ENCODE measurements at places on chromosomes 6 and 20.

GRCh38 chr6:1925743-1926430, 316.2 kb downstream of the FOXC1 start:
- DNase-seq = no peak

DNA sequence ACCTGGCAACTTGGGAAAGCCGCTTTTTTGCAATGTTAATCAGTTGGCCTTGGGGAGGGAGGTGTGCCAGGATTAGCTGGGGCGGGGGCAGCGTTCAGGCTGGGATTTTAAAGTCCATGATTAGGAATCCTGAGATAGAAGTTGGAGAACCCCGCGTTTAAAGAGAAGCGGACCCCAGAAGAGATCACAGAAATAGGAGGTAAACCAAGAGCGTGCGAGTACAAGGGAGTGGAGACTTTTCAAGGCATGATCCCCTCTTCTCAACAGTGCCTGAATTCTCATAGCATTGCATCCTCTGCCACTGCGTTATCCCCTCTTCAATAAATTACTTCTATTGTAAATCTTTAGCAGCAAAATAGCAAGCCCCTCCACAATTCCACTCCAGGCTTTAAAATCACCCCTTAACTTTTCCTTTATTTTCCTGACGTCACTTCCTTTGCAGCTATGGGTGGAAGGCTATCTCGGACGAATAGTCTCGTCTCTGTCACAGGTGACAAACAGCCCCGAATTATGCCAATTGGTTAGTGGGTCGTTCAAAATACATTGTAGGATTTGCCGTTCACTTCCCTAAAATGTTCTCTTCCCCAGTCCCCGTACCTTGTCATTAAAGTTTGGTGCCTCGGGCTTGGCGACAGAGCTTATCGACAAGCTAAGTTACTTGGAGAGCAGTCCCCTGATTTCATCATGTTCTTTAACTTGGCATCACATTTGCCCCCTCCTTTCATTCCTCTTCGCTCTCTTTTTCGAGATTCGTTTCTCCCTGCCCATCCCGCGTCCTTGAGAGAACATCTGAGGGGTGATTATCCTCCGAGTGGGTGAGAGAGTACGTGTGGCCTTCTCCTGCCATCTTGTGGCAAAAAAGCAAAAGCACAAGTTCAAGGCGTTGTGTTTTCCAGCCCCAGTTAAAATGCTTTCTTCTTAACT, 17.1 kb downstream of the OR2B2 start:
- DNase-seq = peak; percentile 5

DNA sequence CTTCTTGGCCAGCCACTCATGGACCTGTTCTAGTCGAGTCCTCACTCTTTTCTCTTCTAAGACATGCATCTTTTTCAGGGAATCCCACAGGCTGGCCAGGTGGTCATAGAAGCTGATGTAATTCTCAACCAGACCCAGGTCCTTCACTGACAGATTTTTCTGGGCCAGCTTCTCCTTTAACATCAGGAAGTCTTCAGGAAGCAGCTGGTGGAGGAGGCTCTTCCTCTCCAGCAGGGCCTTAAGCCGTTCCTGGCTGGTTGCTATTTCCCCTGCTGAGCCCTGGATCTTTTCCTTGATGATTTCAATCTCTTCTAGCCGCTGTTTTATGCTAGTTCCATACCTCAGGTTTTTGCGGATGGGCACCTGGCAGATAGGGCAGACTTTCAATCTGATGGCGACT, 28.6 kb downstream of the DDX27 start:
- no peak for DNase-seq

DNA sequence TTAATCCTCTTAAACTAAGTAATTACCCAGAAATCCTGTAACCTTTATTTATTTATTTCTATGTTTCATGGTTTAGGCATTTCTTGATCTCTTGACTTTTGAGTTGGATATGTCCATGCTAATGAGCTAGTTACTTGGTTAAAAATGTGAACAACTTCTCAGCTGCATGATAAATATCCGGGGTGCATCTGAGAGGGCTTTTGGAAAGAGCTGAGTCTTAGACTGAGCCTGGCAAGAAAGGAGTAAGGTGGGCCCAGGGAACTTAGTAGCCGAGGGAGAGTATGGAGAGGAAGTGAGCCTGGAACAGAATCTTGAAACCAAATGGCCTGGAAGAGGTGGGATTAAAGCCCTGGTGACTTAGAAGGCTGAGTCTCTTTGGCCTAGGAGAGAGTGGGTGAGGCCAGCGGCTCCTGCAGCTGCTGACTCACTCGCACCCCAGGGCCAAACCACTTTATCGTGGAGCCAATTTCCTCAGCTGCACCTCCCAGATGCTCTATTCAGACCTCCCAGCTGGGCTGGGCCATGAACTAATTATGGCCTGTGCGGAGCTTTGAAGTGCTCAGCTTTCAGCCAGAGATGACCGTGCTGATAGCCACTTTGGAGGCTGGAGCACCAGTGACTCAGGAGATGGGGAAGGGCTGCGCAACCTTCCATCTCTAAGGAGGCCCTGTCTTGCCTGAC, 19.1 kb downstream of the TGM3 start:
- DNase-seq = no peak

DNA sequence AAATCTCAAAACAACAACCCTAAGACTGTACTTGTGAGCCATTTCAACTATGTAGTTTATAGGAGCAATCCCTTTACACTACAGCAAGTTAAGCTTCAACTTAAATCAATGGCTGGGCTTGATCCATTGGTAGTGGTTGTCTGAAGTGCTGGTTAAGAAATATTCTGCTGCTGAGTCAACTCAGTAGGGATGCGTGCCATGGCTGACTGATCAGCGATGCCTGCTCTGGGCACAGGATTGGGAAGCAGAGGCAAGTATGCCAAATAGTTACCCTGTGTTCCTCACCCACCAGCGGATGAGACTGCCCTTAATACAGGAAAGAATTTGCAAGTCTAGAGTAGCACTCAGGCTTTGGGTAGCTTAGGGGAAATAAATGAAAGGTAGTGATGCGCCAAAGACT, 41.5 kb downstream of the GCM1 start:
- DNase-seq = no peak
